Stimulated activated CD4-positive, alpha-beta T cell treated with anti-CD3 and anti-CD28 coated beads, Interleukin-1b, Interleukin-23, amount 100 ng/mL, for 1 hour (primary cell): ENCODE measurements at places on chromosomes 6 and 20.

- DNase-seq, result no peak
Measured at GRCh38 chr20:7714549-7714948, 225.7 kb downstream of the HAO1 start.

DNA sequence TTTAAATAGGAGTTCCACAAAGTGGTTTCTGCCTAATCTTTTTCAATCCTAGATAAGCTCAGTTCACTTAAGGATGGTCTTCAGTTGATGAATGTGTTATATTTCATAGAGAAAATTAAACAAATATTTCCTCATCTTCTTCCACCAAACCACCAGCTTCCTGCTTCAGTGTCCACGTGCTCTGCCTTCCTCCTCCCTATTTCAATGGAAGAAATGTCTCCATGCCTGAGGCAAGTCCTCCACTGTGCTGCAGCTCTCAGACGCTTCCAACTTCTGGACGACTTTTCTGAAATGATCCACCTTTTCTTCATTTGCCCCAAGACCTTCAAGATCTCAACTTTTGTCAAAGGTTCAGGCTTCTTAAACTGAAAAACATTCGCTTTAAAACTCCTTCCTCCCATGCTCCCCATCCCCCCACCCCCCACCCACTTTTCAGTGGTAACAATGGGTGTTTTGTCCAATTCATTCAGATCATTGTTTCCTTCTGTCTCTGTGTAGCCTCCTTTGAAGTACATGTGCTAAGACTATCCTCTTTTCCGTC lies 25.3 kb upstream of the FABP7 start:
- DNase-seq, result no peak

GRCh38 chr6:169858935-169859351 lies 107.5 kb downstream of the ERMARD start:
- DNase-seq, result no peak

DNA sequence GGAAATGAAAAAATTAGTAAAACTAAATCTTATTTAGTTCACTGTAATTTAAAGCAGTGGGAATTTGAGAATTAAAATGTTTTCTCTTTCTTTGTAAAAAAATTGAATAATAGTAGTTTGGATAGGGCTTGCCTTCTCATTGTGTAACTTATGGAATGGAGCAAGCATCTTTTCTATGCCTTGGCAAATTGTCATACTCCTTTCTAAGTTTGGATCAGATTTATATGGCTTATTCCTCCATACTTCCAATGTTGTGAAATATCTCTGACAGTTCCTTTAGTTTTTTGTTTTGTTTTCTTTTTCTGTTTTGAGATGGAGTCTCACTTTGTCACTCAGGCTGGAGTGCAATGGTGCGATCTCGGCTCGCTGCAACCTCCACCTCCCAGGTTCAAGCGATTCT lies 176.4 kb downstream of the SAMD5 start:
- DNase-seq, result no peak

DNA sequence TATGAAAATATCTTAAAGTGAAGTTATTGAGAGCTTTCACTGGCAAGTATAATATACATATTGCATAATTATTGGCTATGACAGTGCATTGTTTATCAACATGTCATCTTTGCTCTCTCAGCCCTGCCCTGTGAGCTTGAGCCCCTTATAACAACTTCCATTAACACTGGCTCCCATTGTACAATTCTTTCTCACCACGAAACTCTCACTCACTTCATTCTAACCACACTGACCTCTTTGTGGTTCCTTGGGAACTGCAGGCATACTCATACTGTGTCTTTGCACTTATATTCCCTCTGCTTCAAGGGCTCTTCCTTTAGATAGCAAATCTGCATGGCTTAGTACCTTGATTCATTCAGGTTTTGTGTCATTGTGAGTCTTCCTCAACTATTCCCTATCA lies 411.8 kb downstream of the CDKAL1 start:
- DNase-seq, result no peak

DNA sequence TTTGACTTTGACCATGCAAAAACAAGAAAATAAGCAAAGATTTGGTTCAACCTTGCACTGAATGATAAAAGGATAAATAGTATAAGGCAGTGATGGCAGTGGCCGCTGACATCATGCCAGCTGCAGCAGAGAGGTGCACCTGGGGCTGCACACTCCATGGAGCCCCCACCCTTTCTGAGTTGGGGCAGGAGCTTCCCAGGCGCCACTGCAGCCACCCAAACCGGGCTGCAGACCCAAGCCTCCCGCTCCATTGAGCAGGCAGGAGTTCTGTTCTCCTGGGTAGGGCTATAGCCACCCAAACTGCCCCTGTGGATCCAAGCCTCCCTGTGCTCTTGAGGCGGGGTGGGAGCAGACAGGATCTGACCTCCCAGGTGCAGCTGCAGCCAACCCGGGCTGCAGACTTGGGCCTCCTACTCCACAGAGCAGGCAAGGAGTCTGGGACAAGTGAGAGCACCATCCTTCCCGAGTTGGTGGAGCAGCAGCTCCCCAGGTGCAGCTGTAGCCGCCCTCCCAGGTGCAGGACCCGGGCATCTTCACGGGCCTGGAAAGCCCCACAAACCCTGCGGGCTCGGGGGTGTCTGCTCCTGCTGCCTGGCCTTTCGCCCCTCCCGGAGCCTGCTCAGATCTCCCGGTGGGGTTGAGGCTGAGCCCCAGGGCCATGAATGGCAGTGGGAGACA lies 537.9 kb downstream of the TENT5A start:
- DNase-seq, result no peak

- no peak for DNase-seq
Measured at GRCh38 chr6:106883808-106884262, 90.7 kb downstream of the CD24 start.

DNA sequence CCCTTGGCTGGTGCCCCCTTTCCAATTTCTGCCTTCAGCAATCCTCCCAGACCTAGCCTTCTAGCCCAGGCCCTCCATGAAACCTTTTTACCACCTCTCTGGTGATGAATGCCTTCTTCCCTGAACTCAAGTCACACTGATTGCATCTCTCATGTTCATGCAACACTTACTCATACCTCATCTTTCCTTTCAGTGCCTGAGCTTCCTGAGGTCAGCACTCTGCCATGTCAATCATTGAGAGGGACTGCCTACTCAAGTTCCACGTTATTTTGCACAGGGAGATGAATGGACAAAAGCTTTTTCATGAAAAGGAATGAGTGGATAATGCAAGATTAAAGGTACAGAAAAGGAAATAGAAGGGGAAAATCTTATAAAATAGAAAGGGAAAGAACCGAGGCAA lies 60.1 kb upstream of the PLEKHG1 start:
- DNase-seq, result no peak

GRCh38 chr6:170176136-170176897 lies 114.6 kb downstream of the DLL1 start:
- no peak for DNase-seq

GRCh38 chr6:114267897-114268296 lies 74.9 kb downstream of the HS3ST5 start:
- no peak for DNase-seq
